ENCODE measurements at places on chromosomes 13 and 19. TPM values are rescaled to one million over a fixed set of nuclear protein-coding genes. Genes with fewer than 3 reads are reported as not detected.

Gene CBY2
- polyA plus RNA-seq: not detected

Gene ACP7
- polyA plus RNA-seq: not detected

- no peaks in the 10 kb centered on the region for H3K36me3 ChIP-seq
- no peak overlapping the region for H3K4me3 ChIP-seq
- H3K4me1 ChIP-seq: no peaks in the 10 kb centered on the region
These were observed 1124.9 kb downstream of the DIAPH3 start for GRCh38 chr13:59038824-59039223.

GRCh38 chr13:30191491-30192100 is 115.8 kb downstream of the KATNAL1 start:
- no peak overlapping the region for H3K4me3 ChIP-seq
- DNase-seq: no peak
- H3K27ac ChIP-seq: no peak overlapping the region
- H3K4me1 ChIP-seq: peaks cover 5% of the 10 kb centered on the region

GRCh38 chr13:109156181-109156935 is 526.9 kb downstream of the MYO16 start:
- DNase-seq: no peak
- H3K36me3 ChIP-seq: no peaks in the 10 kb centered on the region
- H3K4me1 ChIP-seq: no peaks in the 10 kb centered on the region
- no peak overlapping the region for H3K4me3 ChIP-seq
- no peak overlapping the region for H3K27ac ChIP-seq
- H3K27me3 ChIP-seq: peaks cover 3% of the 10 kb centered on the region
